ENCODE measurements at places on chromosomes 12 and 14.

DNA sequence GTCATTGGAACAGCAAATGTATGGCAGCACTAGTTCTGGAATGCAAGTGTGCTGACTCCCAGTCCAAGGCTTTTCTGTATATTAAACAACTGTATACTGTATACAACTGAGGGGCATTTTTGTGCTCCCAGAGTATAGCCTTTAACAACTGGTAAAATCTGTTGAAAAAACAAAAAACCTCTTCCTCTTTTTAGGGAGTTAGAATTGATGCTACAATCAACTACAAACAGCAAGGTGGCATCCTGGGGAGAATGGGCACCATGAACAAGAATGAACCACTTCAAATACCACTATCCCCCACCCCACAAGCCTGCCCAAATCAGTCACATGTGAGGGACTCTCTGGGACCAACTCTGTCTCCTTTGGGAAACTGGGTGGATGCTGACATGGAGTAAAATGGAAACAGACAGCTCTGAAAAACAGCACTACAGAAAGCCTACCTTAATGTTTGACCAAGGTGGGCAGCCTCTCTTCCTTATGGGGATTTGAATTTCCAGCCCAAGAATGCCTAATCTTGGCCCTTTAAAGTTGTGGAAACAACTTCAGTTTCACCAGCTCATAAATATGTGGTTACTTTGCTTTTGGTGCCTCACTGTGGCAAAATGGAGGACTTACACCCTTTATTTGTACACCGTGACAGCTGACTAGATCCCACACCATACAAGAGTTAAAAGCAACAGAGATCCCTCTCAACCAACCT lies 7.5 kb downstream of the VTI1B start:
- no peak for DNase-seq

GRCh38 chr12:52832985-52833905 lies 866 bp downstream of the KRT79 start:
- DNase-seq = no peak

DNA sequence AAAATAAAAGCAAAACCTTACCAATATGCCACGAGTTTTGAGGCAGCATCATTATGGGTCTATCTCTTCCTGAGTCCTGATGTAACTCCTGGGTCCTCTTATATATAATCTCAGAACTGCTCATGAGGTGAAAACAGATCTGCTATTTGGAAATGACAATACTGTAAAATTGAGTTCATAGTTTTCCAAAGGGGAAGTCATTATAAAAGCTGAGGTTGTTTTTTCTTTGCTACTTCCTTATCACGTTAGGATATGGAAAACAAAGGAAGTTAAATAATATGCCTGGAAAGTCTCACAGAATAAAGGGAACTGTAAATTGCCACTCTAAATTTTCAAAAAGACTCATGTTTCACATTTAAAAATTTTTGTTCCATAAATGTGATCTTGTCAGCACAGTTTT lies at the start of gene CD163L1:
TSS of gene CD163L1 (minus strand) at position 78 of the 400 bp plus-strand sequence. CDS start at position 52, 26 bp downstream.
- DNase-seq = no peak

GRCh38 chr12:26090836-26091510 lies 33.9 kb downstream of the BHLHE41 start:
- no peak for DNase-seq

DNA sequence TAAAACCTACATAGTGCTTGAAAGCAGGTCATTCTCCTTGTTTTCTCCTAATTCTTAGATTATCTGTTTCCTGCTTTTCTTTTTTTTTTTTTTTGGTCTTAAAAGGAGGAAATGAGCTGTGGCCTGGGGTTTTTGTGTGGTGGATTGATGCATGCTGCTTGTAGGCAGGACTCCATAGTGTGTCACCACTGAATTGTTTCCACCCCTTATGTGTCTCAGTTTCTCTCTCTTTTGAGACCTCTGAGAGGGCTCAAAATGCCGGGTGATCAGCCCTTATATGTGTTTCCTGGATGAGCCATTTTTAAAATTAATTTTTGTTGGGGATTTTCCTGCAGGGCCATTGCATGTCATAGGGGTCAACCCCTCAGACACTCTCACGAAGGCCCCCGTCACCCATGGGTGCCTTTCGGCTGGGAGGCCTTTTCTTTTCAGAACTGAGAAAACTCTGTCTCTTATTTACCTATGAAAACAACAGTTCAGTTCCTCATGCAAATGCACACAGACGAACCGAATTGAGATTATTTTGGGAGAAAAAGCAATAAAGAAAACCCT lies 32.0 kb upstream of the LRRK2 start:
- DNase-seq = peak; percentile 15

GRCh38 chr14:104657101-104657524 lies 32.3 kb upstream of the INF2 start:
- no peak for DNase-seq

- DNase-seq = no peak
These were observed 169.2 kb downstream of the SLC41A2 start for GRCh38 chr12:104788840-104789271.

DNA sequence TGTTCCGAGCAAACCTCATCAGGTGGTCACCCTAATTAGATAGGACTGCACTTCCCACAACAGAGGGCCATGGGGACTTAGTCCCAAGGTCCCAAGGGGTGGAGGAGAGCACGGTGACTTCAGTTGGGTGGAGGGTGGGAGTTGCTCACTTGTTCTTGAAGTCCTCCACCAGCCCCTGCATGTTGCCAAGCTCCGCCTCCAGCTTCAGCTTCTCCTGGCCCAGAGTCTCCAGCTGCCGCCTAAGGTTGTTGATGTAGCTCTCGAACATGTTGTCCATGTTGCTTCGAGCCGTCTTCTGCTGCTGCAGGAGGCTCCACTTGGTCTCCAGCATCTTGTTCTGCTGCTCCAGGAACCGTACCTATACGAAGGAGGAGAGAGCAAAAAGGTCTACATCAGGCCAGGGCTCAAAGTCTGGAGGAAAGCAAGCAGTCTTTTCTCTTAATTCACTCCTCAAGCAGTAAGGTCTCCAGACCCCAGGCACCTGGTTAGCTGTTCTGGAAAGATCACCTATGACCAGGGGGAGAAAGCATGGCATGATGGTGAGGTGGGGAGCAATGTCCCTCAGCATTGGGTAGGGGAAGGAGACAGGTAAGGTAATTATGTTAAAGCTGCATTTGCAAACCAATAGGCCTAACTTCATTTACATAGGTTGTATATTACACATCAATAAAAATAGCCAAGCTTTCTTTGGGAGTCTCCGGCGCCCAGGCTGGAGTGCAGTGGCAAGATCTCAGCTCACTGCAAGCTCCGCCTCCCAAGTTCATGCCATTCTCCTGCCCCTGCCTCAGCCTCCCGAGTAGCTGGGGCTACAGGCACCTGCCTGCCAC lies 2.9 kb downstream of the KRT8 start:
- no peak for DNase-seq

DNA sequence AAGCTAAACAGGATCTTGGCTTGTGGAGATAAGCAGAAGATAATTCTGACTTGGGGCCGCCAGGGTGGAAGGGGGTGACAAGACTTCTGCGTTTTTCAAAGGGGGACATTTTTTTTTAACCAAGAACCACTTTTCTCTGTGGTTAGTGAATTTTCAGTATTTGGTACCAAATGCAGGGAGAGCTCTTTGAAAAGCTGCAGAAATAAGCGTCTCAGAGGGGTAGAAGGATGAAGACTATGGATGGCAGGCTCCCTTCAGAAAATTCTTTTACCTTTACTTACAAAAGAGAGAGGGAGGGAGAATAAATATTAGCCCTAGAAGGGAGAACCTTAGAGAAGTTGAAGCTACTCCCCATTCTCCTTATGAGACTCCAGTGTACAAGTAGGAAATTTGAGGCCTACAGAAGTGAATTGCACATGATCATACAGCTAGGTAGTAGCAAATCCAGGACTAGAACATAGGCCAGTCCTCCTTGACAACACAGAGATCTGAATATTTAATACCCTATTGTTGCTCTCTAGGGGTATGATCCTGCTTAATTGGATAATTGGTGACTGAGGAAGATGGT lies 840 bp downstream of the MRPL52 start:
- DNase-seq = no peak

DNA sequence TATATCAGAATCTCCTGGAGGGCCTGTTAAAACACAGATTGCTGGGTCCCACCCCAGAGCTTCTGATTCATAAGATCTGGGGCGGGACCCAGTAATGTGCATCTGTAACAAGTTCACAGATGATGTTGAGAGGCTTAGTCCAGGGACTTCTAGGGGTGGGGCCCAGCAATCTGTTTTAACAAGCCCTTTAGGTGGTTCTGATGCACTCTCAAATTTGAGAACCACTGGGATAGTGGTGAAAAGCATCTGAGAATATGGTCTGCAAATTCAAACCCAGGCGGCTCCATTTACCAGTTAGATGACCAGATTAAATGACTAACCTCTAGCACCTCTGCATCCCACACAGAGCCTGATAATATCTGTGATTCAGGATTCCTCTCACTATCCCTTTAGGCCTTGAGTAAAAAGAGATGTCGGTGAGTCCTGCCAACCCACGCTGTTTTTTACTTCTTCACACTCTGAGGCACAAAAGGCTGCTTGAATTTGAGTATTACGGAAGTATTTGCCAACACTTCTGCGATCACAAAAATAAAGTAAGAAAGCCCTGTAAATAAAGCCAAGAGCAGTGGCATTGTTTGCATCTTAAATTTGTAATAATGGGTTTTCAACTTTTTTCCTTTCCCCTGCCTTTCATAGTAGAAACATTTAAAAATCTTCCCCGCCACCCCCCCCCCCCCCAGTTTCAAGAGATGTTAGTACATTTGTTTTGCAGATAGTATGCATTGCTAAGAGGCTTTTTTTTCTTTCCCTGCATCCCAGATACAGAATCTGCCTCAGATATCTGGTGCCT lies 1.8 kb upstream of the FRS2 start:
- DNase-seq = no peak

DNA sequence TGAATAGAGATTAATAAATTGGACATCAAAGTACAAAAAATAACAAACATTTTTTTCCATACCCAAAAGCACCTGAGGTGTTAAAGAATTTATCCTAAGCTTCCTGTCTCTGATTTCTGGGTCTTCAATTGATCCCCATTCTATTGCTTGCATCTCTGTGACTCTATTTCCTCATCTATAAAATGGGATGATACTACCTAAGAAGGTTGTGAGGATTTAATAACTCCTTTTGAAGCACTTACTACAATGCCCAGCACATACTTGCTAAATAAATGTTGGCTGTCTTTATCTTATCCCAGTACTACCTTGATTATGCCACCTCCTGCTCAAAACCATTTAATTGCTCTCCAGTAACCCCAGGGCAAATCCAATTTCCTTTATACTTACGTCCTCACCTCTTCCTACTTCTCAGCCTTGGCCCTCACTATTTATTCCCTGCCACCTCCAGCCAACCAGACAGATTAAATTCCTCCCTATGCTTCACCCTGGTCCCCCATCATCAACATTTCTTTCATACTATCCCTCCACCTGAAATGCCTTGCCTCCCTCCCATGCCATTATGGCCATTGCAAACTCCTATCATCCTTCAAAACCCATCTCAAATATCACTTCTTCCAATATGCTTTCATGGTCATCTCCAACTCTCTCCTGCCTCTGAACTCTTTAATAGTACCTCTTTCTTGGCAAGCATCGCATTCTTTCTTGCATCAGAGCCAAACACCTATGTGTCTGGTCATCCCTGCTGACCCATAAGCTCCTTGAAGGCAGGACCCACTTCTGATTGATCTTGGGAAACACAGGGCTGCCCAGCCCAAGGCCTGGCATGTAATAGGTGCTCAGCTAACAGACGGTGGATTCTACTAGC lies 7.9 kb upstream of the ASIC1 start:
- DNase-seq = no peak

DNA sequence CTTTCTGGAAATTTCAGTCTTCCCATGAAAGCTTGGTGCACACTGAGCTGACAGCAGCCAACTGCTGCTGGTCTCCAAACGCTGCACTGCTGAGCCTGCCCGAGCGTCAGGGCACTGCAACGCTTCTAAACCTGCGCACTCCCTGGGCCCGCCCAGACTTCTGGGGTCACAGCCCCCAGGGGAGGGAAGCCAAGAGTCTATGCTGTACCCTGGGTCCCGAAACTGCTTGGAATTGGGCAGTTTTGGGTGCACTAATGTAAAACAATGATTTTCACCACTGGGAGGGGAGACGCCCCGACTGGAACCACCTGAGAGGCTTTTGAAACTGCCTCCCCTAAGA lies 32.0 kb downstream of the CCDC92 start:
- DNase-seq = no peak

- DNase-seq = peak; percentile 95
These were observed 10.5 kb upstream of the JPH4 start for GRCh38 chr14:23588884-23589598.

DNA sequence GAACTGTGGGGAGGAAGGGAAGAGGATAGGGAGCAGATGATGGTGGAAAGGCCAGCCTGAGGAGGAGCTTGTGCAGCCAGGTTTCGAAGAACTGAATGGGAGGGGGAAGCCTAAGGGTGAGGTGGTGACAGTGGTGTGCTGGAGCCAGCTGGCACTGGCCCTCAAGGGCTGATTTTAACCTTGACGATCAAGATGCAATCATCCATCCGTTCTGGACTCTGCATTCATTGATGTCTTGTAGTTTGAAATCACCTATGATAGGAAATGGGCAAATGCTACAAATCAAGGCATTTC lies 2.8 kb upstream of the ATG101 start:
- no peak for DNase-seq

DNA sequence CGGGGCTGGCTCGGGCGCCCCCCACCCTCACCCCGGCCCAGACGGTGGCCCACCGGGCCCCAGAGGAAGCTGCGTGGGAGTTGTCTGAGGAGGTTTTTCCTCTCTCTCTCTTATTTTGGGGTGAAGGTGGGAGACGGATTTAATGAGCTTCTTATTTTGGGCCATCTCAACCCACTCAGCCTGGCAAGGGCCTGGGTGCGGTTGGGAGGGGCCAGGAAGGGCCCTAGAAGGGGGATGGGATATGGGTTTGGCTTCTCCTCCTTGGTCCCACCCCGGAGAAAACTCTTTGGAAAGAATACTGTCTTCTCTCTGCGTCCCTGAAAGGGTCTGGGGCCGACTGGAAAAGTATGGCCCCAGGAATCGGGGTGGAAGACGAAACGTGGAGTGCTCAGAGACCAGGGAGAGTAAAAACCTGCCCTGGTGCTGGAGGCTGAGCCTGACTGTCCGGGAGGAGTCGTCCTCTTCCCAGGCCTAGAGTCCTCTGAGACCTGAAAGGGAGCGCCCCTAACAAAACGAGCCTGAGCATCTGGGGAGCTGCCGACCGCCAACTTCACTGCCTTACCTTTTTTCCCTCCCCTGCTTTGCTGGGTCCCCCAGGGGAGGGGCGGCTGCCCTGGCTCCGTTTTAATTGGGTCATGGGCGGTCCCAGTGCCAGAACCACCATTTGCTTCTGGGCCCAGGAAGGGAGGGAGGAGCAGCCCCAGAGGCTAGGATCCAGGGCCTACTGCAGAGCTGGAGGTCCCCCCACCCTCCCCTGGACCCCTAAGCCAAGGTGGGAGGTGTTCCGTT lies 1.6 kb downstream of the MMP14 start:
- DNase-seq = peak; percentile 2

- DNase-seq = no peak
These were observed 120.0 kb upstream of the PWP1 start for GRCh38 chr12:107565551-107565950.

- no peak for DNase-seq
These were observed 14.1 kb upstream of the TMEM119 start for GRCh38 chr12:108611884-108612415.

- DNase-seq = no peak
These were observed 206.4 kb upstream of the GZMB start for GRCh38 chr14:24840204-24840893.

Measured in GM19239 (cell line).